ENCODE measurements at places on chromosomes 5 and 9.

GRCh38 chr5:146069780-146070099, 35.6 kb downstream of the PLAC8L1 start:
- DNase-seq: no peak

DNA sequence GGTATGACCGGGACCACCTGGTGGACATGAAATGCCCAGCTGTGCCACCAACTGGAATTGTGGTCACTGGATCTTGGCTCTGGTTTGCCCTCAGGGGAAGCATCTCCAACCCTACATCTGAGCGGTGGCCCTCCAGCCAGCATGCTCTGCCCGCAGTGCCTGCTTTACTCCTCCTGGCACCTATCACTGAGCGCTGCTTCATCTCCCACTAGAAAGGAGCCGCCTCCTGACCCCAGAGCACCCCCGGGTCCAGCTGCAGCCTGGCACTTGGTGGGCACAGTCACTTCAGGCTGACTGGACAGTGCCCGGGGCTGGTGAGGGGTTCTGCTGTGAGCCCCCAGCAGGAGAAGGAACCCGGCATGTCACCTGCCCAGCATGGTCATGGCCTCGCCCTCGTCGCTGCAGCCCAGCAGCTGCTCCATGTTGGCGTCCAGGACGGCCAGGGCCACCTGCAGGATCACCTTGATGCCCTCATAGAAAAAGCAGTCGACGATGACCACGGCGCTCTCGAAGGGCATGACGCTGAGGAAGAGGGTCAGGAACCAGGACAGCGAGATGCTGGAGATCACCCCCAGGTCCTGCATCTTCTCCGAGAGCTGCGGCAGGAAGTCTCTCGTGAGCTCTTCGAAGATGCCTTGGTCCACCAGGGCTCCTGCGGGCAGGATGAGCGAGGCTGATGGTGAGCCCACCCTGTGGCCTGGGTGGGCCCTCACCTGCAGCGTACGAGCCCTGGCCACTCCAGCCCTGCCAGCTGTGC, 16.1 kb upstream of the MRNIP start:
- no peak for DNase-seq

DNA sequence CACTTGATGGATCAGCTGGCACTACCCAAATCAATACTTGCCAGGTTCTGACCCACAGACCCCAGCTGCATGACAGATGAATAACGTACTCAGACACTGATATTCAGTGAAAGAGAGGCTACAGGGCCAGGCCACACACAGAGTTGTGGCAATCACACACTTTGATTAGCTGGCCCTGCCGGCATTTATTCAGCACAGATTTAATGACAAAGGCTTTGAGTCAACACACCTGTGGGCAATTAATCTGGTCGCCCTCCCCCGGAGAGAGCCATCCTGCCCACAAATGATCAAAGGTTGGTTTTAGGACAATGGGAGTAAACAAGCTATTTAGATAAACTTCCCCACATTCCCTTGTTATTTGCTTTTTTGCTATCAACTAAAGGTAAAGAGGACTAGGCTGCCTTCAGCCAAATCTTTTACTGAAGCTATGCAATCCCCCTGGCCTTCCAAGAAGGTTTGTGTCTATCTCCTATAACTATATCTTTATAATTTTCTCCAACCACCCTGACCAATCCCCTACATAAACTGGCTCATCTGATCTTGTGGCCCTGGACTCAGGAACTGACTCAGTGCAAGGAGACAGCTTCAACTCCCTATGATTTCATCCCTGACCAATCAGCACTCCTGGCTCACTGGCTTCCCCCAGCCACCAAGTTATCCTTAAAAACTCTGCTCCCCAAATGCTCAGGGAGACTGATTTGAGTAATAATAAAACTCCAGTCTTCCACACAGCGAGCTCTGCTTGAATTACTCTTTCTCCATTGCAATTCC, 12.7 kb upstream of the TRIM32 start:
- no peak for DNase-seq

DNA sequence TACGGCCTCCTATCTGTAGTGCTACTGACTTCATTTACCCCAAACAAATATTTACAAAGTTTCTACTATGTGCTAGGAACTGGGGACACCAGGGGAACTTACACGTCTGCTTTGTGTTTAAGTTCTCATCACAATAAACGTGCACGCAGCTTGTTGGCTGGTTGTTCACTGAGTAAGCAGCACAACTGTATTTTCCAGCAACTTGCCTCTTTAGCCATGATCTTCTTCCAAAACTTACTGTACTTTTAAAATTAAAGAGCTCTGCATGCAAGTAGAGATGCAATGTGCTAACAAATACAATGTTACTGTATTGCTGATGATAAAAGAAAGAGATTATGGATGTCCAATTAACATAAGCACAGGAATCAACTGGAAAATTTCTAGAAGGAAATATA, 62.8 kb downstream of the RAPGEF1 start:
- no peak for DNase-seq

DNA sequence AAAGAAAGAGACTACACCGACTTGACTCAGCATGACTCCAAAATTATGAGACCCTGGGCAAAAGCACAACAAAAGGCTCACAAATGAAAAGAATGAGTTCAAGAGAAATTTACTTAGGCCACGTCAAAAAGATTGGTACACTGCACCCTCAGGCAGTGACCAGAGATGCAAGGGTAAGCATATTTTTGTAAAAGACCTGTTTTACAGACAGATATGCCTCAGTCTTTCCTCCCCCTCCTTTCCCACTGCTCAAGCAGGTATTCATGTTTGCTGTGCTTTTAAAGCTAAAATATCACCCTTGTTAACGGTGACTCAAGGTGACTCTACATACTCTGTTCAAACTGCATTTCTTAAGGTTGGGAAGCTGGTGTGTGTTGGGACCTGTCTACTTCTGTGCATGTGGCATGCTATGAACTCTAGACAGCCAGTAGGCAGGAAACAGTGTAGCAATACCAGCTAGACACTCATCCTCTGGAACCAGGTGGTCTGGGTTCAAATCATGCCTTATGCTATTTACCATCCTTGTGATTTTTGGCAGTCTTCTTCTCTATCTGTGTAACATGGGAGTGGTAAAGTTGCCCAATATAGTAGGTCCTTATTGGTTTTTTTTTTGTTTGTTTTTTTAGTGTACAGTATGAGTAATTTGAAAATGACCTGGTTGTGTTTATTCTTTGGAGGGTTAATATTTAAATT, 98.7 kb downstream of the TLE4 start:
- DNase-seq: no peak

GRCh38 chr5:107631805-107632362, 38.9 kb downstream of the EFNA5 start:
- no peak for DNase-seq

- DNase-seq: no peak
These were observed 2191.0 kb upstream of the ACO1 start for GRCh38 chr9:30193421-30193820.

GRCh38 chr5:157109744-157110143, 900 bp upstream of the HAVCR2 start:
- peak; percentile 68 for DNase-seq

DNA sequence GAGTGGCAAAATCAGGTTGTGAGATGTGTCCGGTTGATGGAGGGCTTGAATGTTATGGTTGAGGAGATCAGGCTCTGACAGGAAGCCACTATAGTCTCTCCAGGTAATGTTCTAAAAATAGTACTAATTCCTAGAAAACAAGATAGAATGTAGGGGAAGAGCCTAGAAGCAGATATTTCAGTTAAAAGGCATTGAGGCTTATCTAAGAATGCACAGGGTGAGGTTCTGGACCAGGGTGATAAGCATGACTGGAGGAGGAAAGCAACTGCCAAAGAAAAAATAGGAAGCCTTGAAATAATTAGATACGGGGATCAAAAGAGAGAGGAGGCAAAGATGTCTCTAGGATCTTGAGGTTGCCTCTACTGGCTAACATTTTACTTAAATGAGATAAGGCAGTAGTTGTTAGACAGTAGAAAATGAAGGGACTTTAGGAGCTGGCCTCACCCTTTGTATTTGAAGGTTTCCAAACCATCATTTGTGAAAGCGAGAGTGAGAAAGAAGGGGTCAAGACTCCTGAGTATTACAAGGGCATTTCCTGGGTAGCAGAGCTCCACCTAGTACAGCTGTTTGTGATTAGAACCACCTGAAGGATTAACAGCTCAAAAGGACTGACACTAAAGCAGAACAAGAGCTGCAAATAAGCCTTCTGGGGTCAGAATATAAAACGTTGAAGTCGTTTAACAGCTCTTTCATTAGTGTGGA, 15.4 kb upstream of the ARL15 start:
- no peak for DNase-seq

DNA sequence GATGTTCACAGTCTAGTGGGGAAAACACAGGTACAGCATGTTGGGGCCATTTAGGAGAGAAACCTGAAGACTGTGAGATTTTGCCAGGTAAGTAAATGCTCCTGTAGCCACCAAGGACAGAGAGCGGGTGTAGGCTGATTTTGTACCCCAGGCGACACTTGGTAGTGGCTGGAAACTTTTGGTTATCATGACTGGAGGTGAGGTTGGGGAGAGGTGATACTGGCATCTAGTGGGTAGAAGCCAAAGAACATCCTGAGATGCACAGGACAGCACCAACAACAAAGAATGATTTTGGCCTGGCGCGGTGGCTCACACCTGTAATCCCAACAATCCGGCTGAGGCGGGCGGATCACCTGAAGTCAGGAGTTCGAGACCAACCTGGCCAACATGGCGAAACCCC, 38.8 kb upstream of the PWWP2A start:
- DNase-seq: no peak

- peak; percentile 5 for DNase-seq
These were observed 105.3 kb downstream of the UBE2R2 start for GRCh38 chr9:33921967-33922895.

DNA sequence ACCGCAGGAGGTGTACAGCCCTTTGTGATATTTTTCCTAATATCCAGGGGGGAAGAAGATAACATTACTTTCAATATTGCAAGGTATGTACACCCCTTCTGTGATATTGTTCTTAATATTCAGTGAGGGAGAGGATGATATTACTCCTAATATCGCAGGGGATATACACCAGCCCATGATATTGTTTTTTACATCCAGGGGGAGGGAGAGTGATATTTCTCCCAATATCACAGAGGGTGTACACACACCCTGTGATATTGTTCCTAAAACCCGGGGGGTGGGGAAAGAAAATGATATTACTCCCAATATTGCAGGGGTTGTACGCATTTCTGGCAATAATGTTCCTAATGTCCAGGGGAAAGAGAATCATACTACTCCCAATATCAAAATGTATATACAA, 58.0 kb upstream of the SLC25A48 start:
- no peak for DNase-seq

DNA sequence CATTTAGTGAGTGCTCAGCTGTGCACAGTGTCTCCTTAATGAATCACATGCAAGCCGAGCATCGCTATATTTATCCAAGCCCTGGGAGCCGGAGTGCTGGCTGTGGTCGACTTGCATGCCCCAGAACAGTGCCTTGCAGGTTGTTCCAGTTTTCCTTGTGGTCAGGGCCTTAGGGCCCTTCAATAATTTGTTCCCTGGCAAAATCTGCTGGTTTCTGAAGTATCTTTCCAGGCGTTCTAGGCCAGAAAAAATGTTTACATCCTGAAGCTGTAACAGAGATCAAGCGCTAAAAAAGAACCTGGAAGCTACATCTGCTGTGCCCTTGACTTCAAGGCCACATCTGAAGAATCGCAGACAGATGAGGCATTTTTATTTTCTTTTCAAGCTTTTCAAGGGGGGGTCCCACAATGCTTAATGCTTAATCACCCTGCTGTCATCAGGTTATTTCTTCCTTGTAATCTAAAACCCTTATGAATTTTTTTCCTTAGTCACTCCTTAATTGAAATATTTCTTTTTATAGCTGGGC, 105.8 kb downstream of the DOCK2 start:
- no peak for DNase-seq

DNA sequence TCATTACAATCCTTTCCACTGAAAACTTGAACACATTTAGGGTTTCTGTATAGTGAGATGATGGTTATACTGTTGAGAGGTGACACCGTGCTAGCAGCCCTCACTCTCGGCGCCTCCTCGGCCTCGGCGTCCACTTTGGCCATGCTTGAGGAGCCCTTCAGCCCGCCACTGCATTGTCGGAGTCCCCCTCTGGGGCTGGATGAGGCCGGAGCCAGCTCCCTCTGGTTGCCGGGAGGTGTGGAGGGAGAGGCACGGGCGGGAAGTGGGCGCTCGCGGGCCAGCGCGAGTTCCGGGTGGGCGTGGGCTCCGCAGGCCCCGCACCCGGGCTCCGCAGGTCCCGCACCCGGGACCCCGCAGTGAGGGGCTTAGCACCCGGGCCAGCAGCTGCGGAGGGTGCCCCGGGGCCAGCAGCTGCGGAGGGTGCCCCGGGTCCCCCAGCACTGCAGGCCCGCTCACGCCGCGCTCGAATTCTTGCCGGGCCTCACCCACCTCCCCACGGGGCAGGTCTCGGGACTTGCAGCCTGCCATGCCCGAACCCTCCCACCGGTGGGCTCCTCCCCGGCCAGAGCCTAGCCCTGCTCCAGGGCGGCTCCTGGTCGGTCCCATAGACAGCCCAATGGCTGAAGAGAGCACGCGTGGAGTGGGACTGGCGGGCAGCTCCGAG, 145.9 kb upstream of the ZNF608 start:
- DNase-seq: no peak

DNA sequence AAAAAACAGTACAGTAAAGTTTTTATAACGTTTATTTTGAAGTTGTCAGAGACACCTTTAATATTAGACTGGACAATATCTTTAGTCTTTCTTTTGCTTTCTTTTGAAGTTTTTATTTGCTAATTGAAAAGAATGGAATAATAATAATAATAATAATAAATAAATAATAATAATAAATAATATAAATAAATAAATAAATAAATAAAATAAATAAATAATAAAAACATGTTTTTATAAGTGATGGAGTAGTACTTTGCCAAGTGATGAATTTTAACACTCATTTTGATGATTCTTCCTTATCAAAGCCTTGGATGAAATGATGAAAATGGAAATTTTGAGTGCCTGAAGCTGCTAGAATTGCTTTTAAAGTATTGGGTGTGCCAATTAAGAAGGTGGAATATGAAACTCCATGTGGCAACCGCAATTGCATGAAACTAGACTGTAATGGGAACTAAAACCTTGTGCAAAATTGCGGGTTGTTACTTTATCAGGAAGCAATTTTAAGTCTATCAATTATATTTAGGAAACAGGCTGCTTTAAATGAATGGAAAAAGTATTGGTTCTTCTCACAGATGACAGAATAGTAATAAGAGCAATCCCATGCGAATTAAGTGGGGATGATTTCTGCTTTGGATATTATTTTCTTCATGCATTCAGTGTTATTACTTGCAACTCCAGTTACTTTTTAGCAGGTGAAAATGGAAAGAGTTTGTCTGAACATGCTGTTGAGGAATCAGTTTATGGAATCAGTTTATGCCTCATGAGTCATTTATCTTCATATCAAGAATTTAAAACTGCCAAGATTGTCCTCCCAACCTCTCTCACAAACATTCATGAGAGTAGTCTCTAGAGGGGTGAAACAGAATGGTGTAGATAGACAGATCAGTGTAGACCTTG, 4.6 kb downstream of the ANXA1 start:
- peak; percentile 52 for DNase-seq

GRCh38 chr9:74942801-74943200, 9.9 kb downstream of the C9orf40 start:
- DNase-seq: peak; percentile 29
